ENCODE measurements at places on chromosomes 2 and 18. TPM values are rescaled to one million over a fixed set of nuclear protein-coding genes. Genes with fewer than 3 reads are reported as not detected.

The SLC4A5 gene
- total RNA-seq = 0.29 TPM

The ZBTB7C gene
- total RNA-seq = under 0.01 TPM

The PARD3B gene
- total RNA-seq = 26.0 TPM

The LRP1B gene
- 0.29 TPM for total RNA-seq

The OR6B2 gene
- total RNA-seq = not detected

The CACNB4 gene
- total RNA-seq = under 0.01 TPM

The SAG gene
- total RNA-seq = not detected

The GRHL1 gene
- 0.22 TPM for total RNA-seq

The PTPN4 gene
- total RNA-seq = 16.0 TPM

The ERBB4 gene
- total RNA-seq = not detected

The ADGRF3 gene
- under 0.01 TPM for total RNA-seq

The FOXI3 gene
- total RNA-seq = not detected

The BABAM2 gene
- total RNA-seq = 26.3 TPM

The TSPYL6 gene
- total RNA-seq = not detected

The CDCA7 gene
- 0.66 TPM for total RNA-seq

The LONRF2 gene
- 0.88 TPM for total RNA-seq

The TMEM150A gene
- 17.7 TPM for total RNA-seq

The ABCB11 gene
- not detected for total RNA-seq

The PIEZO2 gene
- total RNA-seq = 23.2 TPM

The PLGLB2 gene
- total RNA-seq = 0.66 TPM

The WDR12 gene
- total RNA-seq = 41.1 TPM

The AMER3 gene
- not detected for total RNA-seq

The RNU2-63P gene
- total RNA-seq = not detected

The VWA3B gene
- total RNA-seq = not detected

The STARD6 gene
- not detected for total RNA-seq

The DLX2 gene
- 0.29 TPM for total RNA-seq

The RAB17 gene
- total RNA-seq = 0.22 TPM

The LIPG gene
- total RNA-seq = 38.1 TPM

The NTSR2 gene
- total RNA-seq = not detected

The GPR75 gene
- total RNA-seq = 4.9 TPM

The FZD7 gene
- total RNA-seq = 31.8 TPM

The STAT1 gene
- 156 TPM for total RNA-seq

The NLRC4 gene
- not detected for total RNA-seq

The PSMA8 gene
- total RNA-seq = not detected

The STPG4 gene
- 1.6 TPM for total RNA-seq

The RBMS1 gene
- 93.9 TPM for total RNA-seq

The ATG9A gene
- total RNA-seq = 56.9 TPM

The FBXO41 gene
- 1.4 TPM for total RNA-seq

The MTCL1 gene
- total RNA-seq = 53.5 TPM

The C1GALT1C1L gene
- 0.29 TPM for total RNA-seq

The ANKRD30BL gene
- 0.14 TPM for total RNA-seq

The PASK gene
- total RNA-seq = 7.2 TPM

The CD8A gene
- total RNA-seq = not detected

The LRRTM4 gene
- not detected for total RNA-seq
